Putamen (tissue), 1 donor: ENCODE measurements at places on chromosomes 3 and 15.
A peak's percentile ranks its signal among the peaks of the same experiment; 100 is the strongest.

DNA sequence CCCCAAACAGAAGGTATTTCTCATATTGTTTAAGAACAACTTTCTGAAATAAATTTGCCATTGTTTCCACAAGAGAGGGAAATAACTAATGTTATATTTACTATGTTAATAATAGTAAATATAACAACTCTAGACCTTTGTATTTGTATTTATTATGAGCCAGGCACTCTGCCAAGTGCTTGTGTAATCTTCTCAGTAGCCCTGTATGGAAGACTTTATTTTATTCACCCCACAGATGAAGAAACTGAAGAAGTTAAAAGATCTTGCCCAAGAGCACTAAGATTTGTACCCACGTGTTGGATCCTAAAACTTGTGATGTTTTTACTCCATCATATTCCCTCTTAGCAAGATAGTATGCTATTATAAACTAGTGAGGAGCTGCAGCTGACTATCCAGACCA is 12.0 kb upstream of the GNB4 start:
- DNase-seq, result no peak

DNA sequence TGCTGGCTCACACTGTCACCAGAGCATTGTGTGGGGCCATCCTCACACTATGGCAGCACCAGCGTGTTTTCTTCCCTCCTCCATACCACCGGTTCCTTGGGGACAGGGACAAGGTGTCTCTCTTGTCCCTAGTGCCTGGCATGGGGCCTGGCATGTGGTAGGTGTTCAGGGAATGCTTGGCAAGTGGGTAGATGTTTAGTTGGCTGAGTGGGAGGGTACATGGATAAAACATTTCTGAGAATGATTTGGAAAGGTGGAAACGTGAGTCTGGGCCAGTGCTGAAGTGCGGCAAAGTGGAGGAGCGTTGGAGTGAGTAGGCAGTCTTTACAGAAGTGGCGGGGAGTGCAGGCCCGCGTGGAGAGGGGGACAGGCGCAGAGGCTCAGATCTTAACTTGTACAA is 15.0 kb downstream of the SNAPC5 start:
- DNase-seq, result no peak

GRCh38 chr15:81752546-81752942 is 293.3 kb downstream of the MEX3B start:
- DNase-seq, result peak; percentile 49

DNA sequence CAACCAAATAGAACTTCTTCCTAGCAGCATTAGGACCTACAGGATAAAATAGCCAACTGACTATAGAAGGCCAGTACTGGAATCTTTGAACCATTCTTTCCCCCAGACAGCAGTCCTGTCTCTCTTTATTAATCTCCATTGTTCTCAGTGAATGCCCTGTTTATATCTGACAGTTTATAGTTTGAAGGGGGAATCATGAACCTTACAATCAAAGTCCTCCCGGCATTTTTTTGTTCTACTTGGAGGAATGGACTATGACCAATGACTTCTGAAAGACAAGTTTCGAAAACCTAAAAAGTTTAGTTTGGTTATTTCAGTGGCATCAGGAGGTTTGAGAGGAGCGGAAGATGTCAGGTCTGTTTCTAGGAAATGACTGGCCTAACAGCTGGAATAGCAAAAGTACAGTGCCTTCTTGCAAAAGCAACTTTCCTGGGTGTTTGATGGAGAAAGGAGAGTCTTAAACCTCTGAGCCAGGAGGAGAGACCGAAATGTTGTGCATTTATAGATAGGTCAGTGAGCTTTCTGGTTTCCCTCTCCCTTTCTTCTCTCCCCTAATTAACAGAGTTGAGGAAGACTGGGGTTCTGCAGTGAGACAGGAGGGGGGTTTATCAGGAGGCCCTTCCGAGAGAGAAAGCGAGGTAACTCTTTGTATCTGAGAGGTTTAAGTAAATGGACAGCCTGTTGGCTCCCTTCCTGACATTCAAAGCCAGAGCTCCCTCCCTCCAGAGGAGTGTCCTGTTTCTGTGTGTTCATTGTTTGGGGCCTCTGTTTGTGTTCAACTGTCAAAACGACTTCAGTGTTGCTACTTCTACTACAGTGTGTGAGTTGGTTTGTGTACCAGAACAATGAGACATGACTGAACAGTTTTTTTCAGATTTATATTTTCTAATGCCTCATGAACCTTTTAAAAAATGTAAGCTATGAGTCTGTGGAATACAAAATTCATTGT is 383.0 kb upstream of the RARB start:
- peak; percentile 78 for DNase-seq
